ENCODE measurements at places on chromosomes 6 and 20. TPM values are rescaled to one million over a fixed set of nuclear protein-coding genes. Genes with fewer than 3 reads are reported as not detected.

The TRIM10 gene
- total RNA-seq: 0.13 TPM

The RCAN2 gene
- 10.4 TPM for total RNA-seq

The DEFB124 gene
- not detected for total RNA-seq

The UBE2C gene
- total RNA-seq: 11.4 TPM

The LPIN3 gene
- total RNA-seq: 3.4 TPM

The EDN3 gene
- total RNA-seq: not detected

The SPINT4 gene
- total RNA-seq: not detected

The BPIFA1 gene
- not detected for total RNA-seq

The MOCS1 gene
- 11.1 TPM for total RNA-seq

The CTAGE9 gene
- total RNA-seq: not detected

The SAYSD1 gene
- 12.4 TPM for total RNA-seq

The PAX1 gene
- not detected for total RNA-seq

The GPR63 gene
- total RNA-seq: under 0.01 TPM

The UST gene
- 32.4 TPM for total RNA-seq

The TPD52L1 gene
- 29.0 TPM for total RNA-seq

The PRKN gene
- total RNA-seq: 4.2 TPM

The RBPJL gene
- not detected for total RNA-seq

The LY6G6D gene
- total RNA-seq: not detected

The SAMD10 gene
- 1.4 TPM for total RNA-seq

The HLA-DPB1 gene
- 20.3 TPM for total RNA-seq

The DEFB132 gene
- not detected for total RNA-seq

The PKHD1 gene
- total RNA-seq: not detected

The RIPPLY2 gene
- not detected for total RNA-seq

The MYB gene
- total RNA-seq: 0.53 TPM

The FILIP1 gene
- 7.3 TPM for total RNA-seq

The MMP24 gene
- total RNA-seq: 0.53 TPM

The HAO1 gene
- not detected for total RNA-seq

The WFDC2 gene
- total RNA-seq: not detected

The HM13 gene
- total RNA-seq: 71.5 TPM

The HUS1B gene
- 0.66 TPM for total RNA-seq

The LBP gene
- total RNA-seq: 0.26 TPM
